ENCODE measurements at places on chromosomes 5 and 9.

GRCh38 chr9:34227445-34227844 is 48.6 kb downstream of the UBAP1 start:
- no peak for DNase-seq

DNA sequence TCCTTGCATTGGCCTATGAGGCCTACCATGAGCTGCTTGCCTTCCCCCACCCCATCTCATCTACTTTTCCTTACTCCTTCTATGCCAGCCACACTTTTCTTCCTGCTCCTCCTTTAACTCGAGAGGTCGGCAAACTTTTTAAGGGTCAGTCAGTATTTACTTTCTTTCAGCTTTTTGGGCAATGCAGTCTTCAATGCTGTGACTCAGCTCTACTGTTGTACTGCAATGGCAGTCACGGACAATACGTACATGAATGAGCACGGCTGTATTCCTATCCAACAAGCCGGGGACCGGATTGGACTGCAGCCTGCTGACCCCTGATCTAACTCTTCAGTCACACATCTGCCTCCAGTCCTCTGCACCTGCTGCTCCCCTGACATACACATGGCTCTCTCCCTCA is 602 bp upstream of the ACTL7A start:
- DNase-seq: no peak

- DNase-seq: no peak
Measured at GRCh38 chr9:33517373-33517772, 6.7 kb upstream of the ANKRD18B start.

DNA sequence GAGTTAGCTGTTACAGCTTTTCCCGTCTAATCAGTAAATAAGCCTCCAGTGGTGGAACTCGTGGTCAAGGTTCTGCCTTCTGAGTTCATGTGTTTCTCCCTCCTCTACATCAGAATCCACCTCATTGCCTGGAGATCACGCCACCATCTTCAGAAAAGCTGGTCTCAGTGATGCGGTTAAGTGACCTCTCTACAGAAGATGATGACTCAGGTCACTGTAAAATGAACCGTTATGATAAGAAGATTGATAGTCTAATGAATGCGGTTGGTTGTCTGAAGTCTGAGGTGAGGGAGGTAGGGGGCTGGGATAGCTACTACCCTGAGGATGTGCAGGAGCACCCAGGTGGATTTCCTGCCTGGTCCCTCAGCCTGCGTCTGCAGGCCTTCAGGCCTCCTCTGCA is 13.3 kb downstream of the ODF2 start:
- DNase-seq: no peak

DNA sequence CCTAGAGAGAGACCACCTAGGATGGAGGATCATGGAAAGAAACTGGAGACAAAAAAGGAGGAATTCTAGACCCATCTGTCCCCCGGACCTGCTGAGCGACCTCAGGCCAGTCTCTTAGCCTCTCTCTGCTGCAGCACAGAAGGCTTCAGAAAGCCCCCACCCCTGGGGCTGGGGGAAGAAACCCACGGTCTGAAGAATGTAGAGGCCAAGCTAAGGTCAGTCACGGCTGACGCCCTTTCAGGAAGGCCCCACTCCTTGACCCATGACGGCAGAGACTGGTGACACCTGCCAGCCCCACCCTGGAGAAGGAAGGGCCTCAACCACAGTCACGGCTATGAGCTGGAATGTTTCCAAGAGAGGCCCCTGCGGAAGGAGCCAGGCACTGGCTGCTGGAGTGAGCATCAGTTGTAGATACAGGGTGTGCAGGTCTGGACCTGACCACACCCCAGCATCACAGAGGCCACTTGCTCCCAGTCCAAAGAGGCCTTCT is 120.5 kb upstream of the BOD1 start:
- DNase-seq: no peak

- DNase-seq: no peak
Measured at GRCh38 chr5:67549947-67550346, 353.3 kb upstream of the CD180 start.

- no peak for DNase-seq
Measured at GRCh38 chr5:145198525-145199260, 636.4 kb downstream of the PRELID2 start.

GRCh38 chr9:107691664-107692063 is 202.1 kb upstream of the KLF4 start:
- DNase-seq: no peak

- DNase-seq: no peak
Measured at GRCh38 chr5:164475339-164475977, 970.0 kb downstream of the MAT2B start.

GRCh38 chr5:118042076-118042475 is 946.3 kb downstream of the DTWD2 start:
- no peak for DNase-seq

DNA sequence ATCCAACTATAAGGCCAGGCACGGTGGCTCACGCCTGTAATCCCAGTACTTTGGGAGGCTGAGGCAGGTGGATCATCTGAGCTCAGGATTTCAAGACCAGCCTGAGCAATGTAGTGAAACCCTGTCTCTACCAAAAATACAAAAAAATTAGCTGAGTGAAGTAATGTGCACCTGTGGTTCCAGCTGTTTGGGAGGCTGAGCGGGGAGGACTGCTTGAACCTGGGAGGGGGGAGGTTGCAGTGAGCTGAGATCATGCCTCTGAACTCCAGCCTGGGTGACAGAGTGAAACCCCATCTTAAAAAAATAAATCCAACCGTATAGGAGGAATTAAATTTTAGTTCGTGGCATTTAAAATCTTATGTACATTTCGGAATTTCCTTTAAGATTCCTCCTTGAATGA is 123.4 kb downstream of the CDC42SE2 start:
- DNase-seq: no peak

- DNase-seq: no peak
Measured at GRCh38 chr9:126974594-126974993, 60.0 kb downstream of the RALGPS1 start.

DNA sequence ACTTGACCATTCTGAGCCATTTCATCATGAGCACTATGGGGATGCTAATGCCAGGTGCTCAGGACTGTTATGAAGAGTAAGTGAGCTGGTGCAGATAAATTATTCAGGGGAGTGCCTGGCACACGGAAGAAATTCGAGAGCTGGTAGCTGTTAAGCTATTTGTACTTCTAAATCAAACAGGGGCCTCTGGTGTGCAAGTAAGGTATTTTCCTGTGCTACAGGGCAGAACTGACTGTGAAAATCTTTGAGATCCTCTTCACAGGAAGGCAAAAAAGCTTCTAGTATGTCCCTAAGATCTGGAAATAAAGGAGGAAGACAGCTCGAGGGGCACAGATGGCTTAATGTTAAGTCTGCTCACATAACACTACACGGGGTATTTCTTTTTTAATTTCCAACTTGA is 106.3 kb upstream of the SPOCK1 start:
- DNase-seq: no peak

GRCh38 chr9:107810461-107810961 is 320.9 kb upstream of the KLF4 start:
- no peak for DNase-seq
